ENCODE measurements at places on chromosomes 12 and 14.

DNA sequence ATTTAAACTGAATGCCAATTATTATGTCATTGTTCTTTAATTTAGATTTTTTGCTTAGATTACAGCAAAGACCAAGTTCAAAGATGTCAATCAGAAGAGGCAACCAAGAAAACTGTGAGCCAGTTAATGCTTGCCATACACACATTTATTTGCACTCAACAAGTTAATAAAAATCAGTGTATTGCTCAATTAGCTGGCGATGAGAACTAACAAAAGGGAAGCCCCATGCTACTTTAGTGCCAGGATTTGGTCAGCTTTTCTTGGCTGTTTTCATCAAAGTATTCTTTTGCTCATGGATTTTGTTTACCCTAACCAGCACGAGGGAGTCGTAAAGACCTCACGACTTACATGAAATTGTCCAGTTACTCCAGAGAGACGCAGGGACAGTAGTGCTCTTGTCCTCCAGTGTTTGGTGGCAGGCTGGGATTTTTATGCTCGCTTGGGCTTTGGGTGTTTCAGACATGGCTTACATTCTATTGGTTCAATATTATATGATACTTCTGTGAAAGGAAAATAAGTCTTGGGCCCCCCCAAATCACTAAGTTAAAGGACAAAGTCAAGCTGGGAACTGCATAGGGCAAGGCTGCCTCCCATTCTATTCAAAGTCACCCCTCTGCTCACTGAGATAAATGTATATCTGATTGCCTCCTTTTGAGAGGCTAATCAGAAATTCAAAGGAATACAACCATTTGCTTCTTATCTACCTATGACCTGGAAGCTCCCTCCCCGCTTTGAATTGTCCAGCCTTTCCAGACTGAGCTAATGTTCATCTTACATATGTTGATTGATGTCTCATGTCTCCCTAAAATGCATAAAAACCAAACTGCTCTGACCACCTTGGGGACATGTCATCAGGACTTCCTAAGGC, 7.4 kb upstream of the B4GALNT1 start:
- no peak for DNase-seq

GRCh38 chr14:61033855-61034254, 52.8 kb downstream of the SLC38A6 start:
- DNase-seq: no peak

GRCh38 chr12:40551466-40551865, 140.8 kb upstream of the CNTN1 start:
- no peak for DNase-seq

DNA sequence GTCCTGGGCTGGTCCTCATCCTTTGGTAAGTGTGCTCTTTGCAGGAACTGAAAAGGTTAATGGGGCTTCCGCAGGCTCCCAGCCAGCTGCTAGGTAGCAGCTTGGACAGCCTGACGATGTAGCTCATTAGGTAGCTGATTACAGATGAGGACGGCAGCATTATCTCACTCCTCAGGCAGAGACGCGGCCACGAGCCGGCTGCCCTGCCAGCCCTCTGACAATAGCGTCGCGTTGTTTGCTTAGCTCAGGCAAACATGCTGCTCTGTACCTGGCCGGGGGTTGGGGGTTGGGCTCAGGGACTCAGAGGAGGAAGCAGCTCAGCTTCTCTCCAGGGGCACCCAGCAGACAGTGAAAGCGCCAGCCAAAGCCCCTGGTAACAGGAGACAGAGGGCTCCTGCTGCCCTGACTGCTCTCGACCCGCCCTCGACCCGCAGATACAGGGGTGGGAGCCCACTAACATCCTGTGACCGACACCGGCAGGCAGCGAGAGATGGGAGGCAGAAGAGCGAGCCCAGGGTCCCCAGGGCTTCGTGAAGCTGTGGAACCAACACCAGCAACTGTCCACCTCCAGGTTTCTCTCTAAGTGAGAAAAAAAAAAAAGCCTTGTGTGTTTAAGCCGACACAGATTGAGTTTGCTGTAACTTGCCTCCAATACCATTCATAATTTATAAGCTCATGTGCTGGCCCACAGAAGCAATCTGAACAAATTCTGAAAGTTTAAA, 53.4 kb upstream of the DLK1 start:
- DNase-seq: no peak

GRCh38 chr12:69151254-69151764, 88.1 kb upstream of the CPSF6 start:
- DNase-seq: no peak

DNA sequence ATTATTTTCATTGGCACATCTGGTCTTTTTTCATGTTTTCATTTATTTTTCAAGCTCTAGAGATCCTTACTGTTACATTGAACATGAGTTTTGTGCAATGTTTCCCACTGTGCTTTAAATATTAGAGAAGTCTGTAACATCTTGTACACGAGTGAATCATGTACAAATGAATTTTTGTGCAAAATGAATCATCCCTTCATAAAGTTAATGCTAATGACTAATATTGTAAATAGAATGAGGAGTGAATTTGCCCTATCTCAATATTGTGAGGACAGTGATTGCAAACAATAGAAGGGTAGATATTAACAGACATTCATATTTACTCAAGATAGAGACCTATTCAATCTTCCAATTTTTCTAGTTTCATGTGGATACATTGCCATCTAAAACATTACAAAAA, 463.3 kb upstream of the FOXG1 start:
- no peak for DNase-seq

GRCh38 chr12:109439181-109439580, 37.9 kb downstream of the KCTD10 start:
- DNase-seq: no peak

- no peak for DNase-seq
Measured at GRCh38 chr12:42104784-42105183, 39.9 kb downstream of the GXYLT1 start.

- DNase-seq: no peak
Measured at GRCh38 chr12:34205401-34205800, 183.1 kb downstream of the ALG10 start.

DNA sequence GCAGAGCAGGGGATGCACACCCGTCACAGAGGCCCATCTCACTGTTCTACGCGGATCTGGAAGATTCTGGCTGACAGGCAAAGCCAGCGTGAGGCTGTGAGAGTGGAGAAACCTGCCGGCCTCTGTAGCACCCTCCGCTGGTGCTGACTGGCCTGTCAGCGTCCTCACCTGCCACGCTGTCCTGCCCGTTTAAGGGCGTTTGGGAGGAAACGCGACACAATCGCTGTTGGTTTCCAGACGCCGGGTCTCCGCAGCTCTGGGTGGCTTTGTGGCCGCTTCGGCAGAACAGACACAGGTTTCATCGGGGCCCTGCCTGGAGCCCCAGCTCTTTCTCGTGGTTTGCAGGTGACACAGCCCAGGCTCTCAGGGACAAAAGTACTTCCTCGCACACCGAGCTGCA, 70.6 kb downstream of the NOC4L start:
- no peak for DNase-seq

- DNase-seq: no peak
Measured at GRCh38 chr14:57087841-57088240, 180.9 kb downstream of the EXOC5 start.

DNA sequence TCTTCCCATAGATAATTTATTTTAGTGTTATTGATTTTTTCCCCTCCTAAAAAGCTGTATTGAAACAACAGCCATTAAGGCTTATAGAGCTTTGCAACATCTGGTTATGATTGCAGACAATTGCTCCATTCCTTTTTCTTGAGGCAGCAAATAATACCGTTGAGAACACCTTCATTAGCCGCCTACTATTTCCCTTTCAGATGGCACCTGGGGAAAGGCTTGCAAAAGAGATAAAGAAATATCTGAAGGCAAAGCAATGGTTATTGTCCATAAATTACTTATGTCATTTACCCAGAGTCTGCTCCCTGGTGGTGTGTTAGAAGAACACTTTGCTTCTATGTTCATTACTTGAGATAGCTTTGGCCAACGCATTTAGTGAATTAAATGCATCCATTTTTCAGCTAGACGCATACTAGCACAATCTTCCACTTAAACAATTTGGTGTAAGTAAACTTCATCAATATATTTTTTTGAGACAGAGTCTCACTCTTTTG, 377.8 kb downstream of the KCNH5 start:
- no peak for DNase-seq

GRCh38 chr14:51680031-51680430, 28.3 kb downstream of the FRMD6 start:
- DNase-seq: no peak

GRCh38 chr12:32870716-32871115, 25.9 kb downstream of the PKP2 start:
- DNase-seq: no peak

DNA sequence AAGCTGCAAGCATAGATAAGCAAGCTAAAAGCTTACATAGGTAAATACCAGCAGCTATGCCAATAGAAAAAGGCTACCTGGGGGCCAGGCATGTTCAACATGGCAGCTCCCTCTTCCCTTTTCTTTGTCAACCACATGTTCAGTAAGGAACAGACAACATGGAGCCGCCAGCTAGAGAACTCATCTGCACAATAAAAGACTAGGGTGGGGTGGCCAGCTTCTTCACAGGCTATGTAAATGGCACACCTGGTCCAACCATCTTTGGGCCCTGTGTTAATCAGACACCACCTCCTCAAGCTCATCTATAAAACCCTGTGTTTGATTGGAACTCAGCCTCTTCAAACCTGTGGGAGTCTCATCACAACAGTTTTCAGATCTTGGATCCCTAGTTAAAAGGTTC, 129.7 kb upstream of the TMPO start:
- no peak for DNase-seq

GRCh38 chr14:36222952-36223468, 46.5 kb upstream of the PTCSC3 start:
- no peak for DNase-seq

- DNase-seq: no peak
Measured at GRCh38 chr14:27686137-27686536, 1080.5 kb upstream of the FOXG1 start.

- DNase-seq: no peak
Measured at GRCh38 chr12:109191621-109192250, 75.3 kb downstream of the ACACB start.

DNA sequence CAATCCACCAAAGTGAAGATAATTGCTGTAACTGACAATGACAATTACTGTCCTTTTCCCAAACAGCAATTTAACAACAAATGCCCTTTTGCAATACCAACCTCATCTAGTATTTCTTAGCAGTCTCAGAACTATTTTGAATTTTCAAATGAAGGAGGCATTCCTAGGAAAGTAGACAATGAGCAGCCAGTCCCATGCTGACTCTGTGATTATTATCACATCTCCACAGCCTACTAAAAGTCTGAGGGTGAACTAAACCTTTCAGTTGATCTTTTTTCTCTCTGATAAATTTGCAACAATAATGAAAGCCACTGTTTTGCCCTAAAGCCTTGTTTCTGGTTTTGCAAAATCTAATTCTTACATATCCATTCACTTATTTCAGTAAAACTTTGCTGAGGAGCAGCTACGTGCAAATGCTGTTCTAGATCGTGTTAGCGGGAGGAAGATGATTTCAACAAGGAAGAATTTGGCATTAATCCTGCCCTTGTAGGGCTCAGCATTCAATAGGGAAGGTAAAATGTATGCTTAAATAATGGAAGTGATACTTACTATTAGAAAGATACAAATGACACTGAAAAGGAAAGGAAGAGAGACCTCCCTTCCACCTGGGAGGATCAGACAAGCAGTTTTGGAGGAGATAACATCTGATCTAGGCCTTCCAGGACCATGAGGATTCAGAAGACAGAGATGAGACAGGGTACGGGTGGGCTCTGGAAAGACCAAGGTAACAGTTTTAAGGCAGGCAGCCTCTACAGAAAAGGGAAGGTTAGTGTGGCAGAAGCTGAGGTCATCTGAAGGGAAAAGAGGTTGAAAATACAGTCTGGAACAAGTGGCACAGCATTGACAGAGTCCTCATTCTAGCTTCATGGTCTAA, 47.4 kb downstream of the SLC38A1 start:
- no peak for DNase-seq

- DNase-seq: no peak
Measured at GRCh38 chr12:2507814-2508213, 287.0 kb upstream of the FKBP4 start.

GRCh38 chr12:54431911-54432814, 13.1 kb upstream of the ITGA5 start:
- no peak for DNase-seq

DNA sequence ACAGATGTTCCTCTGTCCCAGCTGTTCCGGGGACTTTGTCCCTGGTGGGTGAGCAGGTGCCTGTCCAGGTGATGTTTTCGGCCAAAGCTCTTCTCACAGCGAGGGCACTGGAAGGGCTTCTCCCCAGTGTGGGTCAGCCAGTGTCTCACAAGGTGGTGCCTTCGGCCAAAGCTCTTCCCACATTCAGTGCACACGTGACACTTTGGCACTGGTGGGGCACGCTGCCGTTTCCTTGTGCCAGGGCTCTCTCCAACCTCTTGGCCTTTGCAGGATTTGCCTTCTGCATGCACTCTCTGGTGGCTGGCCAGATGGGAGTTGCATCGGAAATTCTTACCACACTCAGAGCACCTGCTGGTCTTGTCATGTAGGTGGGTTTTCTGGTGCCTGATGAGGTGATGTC, 7.7 kb downstream of the ZNF641 start:
- DNase-seq: no peak

DNA sequence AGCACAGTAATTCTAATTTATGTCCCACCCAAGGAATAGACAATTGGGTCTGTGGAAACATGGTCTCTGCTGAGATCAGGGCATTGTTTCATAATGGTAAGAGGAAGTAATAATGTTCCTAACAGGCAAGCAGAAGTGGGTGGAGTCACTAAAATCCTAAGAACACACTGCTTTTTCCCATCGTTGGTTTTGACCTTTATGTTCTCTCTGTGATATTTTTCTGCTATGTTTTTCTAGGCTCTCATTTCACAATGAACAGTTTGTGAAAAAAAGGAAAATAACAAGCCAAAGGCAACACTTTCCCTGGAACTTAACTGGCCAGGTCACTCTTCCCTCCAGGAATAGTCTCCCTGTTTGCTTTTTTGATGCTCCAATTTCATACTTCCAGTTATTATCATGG, 80.6 kb upstream of the OVCH1 start:
- DNase-seq: no peak

DNA sequence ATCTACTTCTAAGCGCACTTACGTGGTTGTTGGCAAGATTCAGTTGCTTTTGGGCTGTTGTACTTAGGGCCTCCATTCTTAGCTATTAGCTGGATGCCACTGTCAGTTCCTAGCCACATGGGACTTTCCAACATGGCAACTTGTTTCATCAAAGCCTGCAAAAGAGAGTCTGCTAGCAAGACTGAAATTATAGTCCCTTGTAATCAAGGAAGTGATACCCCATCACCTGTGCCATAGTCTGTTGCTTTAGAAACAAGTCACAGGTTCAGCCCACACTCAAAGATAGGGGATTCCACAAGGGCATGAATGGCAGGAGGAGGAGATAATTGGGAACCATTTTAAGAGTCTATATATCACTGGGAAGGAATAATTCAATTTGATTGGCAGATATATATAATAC, 27.1 kb upstream of the SLC17A8 start:
- no peak for DNase-seq

- no peak for DNase-seq
Measured at GRCh38 chr14:61257469-61258057, 23.6 kb downstream of the TMEM30B start.

- DNase-seq: no peak
Measured at GRCh38 chr12:56143217-56143616, 9.2 kb upstream of the MYL6B start.
